ENCODE measurements at places on chromosomes 2 and 18.
A peak's percentile ranks its signal among the peaks of the same experiment; 100 is the strongest.

GRCh38 chr2:158808426-158808825 is 13.3 kb downstream of the DAPL1 start:
- no peak for DNase-seq

GRCh38 chr18:12317664-12318333 is 9.8 kb downstream of the TUBB6 start:
- DNase-seq, result no peak

DNA sequence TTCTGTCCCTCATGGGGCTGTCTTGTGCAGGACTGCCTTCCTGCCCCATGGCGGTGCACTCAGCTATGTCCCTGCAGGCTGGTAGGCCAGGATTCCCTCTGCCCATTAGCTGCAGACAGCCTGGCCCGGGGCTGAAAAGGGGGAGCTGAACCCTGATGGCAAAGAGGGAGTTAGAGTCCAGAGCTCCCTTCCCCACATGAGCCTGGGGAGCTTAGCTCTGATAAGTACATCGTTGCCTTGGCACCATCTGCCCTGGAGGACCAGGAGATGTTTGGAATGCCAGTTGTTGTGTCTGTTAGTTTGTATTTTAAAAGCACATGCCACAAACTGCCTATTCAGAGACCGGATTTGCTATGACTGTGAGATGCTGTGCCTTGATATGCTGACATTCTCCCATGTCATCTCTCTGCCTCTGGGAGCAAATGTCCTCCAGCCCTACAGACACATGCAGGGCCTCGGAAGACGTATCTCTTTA is 65.1 kb upstream of the AFF3 start:
- DNase-seq, result no peak

DNA sequence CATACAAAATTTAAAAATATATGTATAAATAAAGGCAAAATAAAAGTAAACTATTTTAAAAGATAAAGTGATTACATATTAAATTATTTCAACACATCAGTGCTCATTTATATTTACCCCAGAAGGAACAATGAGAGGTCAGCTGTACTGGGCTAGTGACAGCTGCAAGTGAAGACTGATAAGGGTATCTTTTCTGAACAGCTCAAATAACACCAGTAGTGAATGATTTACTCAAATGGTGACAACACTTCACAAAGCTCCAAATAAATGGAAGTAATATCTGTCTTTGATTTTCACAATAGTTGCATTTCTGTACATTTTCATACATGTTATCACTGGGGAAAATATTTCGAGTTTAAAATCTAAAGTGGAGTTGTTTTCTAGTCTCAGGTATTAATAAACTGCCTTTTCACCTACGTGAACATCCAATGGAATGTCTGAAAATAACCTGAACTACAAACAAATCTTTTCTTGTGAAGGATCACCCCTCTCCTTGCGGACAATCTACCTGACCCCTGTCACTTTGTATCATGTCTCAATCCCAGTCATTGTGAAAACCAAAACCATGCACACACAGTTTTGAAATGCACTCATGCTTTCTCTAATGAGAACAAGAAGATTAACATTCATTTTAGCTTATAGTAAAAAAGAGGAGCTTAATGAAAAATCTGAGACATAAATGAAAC is 1928.8 kb upstream of the CELF4 start:
- no peak for DNase-seq

- DNase-seq, result no peak
Measured at GRCh38 chr2:40485318-40485717, 33.4 kb upstream of the SLC8A1 start.

GRCh38 chr2:158724803-158725381 is 70.2 kb upstream of the DAPL1 start:
- no peak for DNase-seq

- DNase-seq, result no peak
Measured at GRCh38 chr2:40668425-40668824, 216.5 kb upstream of the SLC8A1 start.

- peak; percentile 61 for DNase-seq
Measured at GRCh38 chr18:50203801-50204604, 9.1 kb upstream of the MYO5B start.

- DNase-seq, result no peak
Measured at GRCh38 chr2:42268528-42269151, 92.4 kb downstream of the COX7A2L start.

- no peak for DNase-seq
Measured at GRCh38 chr2:39153312-39153711, 32.5 kb upstream of the SOS1 start.

- DNase-seq, result peak; percentile 10
Measured at GRCh38 chr18:11052800-11053199, 96.6 kb downstream of the PIEZO2 start.

DNA sequence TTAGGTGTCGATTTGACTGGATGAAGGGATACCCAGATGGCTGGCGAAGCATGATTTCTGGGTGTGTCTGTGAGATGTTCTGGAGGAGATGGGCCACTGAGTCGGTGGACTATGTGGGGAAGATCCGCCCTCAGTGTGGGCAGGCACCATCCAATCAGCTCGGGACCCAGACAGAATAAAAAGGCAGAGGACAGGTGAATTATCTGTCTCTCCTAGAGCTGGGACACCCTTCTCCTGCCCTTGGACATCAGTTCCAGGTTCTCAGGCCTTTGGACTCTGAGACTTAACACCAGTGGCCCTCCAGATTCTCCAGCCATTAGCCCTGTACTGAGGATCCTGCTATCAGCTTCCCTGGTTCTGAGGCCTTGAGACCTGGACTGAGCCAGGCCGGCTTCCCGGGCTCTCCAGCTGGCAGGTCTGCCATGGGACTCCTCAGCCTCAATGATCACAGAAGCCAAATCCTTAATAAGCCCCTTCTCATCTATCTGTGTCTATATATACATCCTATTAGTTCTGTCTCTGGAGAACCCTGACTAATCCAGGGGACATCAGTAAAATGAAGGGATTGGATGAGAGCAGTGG is 11.7 kb downstream of the PROC start:
- no peak for DNase-seq
